ENCODE measurements at places on chromosomes 2 and 18. TPM values are rescaled to one million over a fixed set of nuclear protein-coding genes. Genes with fewer than 3 reads are reported as not detected.

GRCh38 chr2:98134172-98135005 lies 47.4 kb downstream of the VWA3B start:
- no peak for DNase-seq

DNA sequence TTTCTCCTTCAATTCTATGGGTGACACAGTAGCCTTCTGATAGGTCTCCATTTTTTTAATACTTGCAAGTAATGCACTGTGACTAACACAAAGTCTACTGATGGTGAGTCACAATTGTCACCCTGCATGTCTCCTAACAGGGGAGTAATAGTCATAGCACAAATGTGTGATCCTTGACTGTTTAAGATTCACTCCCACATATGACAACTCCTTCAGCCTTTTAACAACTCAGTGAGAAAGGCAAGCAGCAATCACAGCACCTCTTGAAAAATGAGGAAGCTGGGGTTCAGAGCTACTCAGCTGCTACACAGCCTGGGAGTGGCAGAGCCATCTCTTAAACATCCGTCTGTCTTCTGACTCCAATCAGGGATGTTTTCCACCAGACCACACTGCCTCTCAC lies 63.8 kb downstream of the EHD3 start:
- no peak for DNase-seq

Gene DNER
- polyA plus RNA-seq, result 71.5 TPM

Gene MYO7B
- polyA plus RNA-seq, result 0.59 TPM

DNA sequence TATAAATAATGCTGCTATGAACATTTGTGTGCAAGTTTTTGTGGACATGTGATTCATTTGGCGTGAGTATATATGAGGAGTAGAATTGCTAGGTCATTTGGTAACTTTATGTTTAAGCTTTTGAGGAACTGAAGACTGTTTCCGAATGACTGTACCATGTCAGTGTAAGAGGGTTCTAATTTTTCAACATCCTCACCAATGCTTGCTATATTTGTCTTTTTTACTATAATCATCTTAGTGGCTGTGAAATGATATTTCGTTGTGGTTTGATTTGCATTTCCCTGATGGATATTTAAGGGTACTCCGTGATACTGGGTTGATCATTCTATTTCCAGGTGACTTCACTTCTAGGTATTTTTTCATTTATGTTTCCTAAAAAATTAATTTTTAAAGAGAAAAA lies 241.1 kb downstream of the BCL2 start:
- DNase-seq, result no peak

DNA sequence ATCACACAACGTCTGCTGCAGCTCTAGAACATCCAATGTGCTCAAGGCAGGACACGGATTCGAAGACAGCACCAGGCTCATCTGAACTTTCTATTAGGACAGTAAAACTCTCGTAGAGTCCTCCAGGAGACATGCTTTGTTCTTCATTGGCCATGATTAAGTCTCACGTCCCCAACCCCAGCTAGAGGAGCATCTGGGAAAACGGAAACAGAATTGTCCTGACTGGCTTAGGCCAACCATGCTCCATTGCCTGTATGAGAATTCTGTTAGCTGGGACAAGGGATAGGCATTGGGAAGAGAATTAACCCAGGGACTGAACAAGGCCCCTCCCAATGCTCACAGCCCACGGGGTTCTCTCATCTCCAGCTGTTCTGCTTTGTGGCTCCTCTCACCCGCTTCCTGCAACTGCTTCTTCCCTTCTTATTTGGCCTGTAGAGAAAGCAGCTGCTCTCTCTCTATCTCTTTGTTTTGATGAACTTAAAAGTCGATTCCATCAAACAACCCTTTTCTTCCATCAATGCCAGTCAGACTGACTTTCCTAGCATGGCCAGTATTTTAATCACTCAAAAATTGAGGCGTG lies 75.6 kb downstream of the C1QL2 start:
- DNase-seq, result no peak

Gene MOGAT1
- not detected for polyA plus RNA-seq

DNA sequence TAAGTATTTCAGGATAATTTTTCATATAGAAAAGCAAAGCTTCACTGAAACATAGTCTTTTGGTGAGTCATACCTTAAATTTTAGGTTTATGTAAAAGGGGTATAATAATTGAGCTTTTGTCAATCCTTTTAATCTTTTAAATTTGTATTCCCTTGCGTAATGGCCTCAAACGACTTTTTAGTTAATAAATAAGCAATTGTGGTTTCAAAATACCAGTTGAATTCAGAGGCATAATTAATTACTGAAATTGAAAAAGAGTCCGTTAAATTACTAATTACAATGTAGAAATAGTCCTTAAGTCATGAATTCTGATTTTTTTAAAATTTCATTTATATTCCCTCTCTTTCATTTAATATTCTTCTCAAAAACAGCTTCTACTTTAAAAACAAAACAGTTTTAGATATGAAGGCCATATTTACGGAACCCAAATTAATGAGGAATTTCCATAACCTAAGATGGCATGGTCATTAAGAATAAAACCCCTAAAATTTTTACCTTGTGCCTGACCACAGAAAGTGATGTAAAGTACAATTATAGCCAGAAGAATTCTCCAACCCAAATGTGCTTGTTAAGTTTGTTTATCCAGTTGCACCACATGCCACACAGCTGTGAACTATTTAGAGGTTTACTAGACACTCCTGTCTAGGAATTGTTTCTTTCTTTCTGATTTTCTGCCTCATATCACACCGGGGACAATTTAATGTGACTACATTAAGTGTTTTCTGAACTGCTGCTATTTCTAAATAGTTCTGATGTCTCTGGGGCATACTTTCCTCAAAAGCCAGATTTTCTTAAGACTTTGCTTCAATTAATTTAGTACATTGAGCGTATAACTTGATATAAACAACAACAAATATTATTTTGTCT lies 60.7 kb upstream of the ITGA4 start:
- DNase-seq, result no peak

DNA sequence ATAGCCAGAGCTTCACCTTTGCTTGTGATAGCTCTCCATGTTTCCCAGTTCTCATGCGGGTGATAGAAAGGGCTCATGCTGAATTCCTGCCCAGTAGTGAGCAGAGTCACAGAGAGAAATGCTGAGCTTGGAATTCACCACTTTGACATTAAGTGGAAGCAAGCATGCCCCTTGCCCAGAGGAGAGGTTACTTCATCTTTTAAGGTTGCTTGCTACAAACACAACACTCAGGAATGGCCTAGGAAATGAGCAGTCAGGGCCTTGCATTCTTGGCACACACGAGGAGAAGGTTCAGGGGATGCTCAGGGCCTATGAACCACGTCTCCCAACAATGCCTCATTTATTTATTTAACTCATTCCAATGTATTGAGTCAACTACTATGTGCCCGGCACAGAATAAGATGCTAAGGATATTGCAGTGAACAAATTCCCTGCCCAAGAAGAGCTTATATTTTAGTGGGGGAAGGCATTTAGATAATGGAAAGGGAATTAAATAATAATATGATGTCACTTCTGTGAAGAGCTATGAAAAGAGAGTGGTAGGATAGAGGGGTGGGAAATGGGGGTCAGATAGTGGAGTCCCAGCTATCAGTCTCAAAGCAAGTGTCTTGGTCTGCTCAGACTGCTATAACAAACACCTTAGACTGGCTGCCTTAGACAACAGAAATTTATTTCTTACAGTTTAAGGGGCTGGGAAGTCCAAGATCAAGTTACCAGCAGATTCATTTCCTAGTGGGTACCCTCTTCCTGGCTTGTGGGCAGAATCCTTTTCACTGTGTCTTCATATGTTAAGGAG lies 42.1 kb downstream of the DDX18 start:
- DNase-seq, result no peak

Gene ACTG2
- 0.64 TPM for polyA plus RNA-seq

DNA sequence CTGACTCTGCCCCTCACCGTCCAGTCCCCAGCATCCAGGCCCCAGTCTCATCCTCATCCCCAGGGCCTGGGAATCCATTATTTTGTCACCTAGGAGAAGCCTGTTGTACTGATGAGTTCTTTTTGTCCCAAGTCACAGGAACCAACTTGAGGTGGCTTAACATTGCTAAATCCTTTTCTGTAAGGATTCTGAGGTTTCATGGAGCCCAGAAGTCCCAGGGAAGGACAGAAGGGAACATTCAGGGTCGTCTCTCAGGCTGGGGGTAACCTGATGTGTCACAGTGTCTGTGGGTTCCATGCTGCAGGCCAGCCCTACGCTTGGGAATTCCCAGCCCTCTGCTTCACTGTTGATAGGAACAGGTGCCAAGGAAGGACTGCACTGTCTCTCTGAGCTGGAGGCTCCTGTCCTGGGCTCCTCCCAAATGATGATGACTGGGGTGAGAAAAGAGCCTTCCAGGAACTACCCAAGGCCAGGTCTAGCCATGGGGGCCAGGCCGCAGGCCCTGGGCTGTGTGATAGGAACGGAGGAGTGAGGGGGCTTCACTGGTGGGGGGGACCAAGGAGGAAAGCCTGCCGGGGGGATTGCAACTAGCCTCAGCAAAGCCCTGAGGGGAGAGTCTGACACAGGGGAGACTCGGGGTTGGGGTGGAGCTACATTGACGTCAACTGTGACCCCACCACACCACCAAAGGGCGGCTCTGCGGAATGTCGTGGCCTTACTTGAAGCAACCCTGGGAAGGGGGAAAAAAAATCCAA lies 145.7 kb downstream of the SMAD7 start:
- DNase-seq, result no peak

GRCh38 chr2:238136820-238137537 lies 1.5 kb upstream of the KLHL30 start:
- DNase-seq, result no peak

- no peak for DNase-seq
Observed at GRCh38 chr18:24627644-24628315, 167.3 kb downstream of the HRH4 start.

Gene SLC40A1
- 124 TPM for polyA plus RNA-seq

- no peak for DNase-seq
Observed at GRCh38 chr18:75544496-75544895, 117.0 kb upstream of the SMIM21 start.

Gene HAUS1
- 52.3 TPM for polyA plus RNA-seq

DNA sequence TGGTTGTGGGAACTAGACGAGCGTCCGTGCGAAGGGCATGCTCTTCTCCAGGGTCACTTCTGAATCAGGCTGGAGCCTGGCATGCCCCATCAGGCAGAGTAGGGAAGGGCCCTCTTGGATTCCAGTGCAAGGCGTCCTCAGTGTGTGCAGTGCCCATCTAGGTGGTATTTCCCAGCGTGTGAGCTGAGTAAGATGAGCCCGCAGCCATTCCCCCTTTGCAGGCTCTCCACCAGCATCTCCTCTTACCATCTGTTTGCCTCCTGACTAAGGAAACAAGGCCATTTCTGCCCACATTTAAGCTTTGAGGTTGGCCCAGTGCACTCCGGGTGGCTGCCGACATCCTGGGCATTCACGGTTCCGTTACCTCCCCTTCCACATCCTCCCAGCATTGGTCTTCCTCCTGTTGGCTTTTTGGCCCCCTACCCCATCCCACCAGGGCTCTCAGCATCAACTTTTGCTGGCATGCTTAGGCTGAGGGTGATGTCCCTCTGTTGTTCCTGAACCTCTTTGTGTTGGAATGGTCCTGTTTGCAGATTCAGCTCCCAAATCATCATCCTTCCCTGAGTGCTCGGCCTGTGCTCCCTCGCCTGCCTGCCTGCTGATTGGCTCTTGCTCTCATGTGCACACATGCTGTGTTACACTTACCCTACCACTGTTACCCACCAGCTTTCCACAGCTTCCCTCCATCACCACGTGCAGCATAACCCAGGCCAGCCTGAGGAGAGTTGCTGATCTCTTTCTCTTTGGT lies 11.8 kb downstream of the CEP68 start:
- DNase-seq, result no peak

- DNase-seq, result no peak
Observed at GRCh38 chr18:62105376-62105775, 81.5 kb downstream of the PIGN start.

DNA sequence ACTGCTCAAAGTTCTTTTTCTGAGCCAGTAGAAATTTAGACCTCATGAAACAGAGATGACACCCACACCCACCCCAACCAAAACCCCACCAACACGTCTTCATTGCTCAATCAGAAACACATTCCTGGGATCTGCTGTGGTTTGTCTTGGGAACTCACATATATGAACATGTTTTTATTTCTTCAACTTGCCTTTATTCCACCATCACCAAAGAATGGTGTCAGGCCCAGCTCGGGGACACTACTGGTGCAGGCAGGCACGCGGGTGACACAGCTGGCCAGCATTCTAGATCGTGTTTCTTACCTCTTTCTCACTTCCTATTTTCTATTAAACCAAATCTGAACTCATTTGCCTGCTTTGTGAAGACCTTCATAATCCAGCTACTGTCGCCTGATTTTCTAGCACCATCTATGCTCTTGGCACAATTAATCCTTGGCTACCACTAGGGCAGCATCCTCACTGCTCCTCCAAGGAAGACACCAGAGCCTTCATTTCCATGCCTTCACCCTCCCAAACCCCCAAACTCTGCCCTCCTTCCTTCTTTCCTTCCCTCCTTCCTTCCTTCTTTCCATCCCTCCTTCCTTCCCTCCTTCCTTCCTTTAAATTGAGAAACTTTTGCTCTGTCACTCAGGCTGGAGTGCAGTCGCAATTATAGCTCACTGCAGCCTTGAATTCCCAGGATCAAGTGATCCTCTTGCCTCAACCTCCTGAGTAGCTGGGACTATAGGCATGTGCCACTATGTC lies 157.1 kb downstream of the BCL2 start:
- no peak for DNase-seq

GRCh38 chr18:4641771-4642368 lies 186.8 kb upstream of the DLGAP1 start:
- DNase-seq, result no peak

DNA sequence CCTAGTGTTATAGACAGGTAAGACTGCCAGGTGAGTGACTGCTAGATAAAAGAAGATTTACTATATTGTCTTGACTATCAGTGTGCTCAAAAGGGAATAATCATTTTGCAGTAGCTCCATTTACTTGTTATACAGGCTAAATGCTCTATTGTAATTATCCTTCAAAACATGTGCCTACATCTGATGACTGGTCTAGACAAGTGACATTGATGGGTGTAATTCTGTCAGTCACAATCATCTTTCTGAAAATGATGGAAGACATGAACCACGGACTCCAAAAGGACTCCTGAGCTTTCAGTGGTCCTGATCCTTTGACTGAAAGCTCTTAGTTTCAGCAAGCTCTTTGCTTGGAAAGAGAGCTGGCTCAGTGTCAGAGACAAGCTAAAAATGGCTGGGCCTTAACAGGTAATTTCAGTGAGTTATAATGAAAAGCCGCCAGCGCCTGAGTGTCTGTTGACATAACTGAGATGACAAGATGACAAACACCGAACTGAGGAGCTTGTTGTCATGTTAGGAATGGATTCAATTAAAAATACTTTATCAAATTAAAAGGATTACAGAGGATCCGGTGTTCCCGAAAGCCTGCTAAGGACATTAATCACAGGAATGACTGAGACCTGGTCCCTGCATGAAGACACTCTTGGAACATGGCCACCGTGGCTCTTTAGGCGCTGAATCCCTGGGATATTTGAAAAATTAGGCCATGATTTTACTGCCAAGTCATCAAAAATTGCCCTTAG lies 141.7 kb downstream of the CMPK2 start:
- DNase-seq, result no peak

- DNase-seq, result no peak
Observed at GRCh38 chr2:72003124-72003523, 144.5 kb downstream of the CYP26B1 start.

Gene PPP3R1
- 67.4 TPM for polyA plus RNA-seq

GRCh38 chr2:195824478-195824877 lies 167.5 kb downstream of the SLC39A10 start:
- DNase-seq, result no peak
